ENCODE measurements at places on chromosomes 2 and 18.

DNA sequence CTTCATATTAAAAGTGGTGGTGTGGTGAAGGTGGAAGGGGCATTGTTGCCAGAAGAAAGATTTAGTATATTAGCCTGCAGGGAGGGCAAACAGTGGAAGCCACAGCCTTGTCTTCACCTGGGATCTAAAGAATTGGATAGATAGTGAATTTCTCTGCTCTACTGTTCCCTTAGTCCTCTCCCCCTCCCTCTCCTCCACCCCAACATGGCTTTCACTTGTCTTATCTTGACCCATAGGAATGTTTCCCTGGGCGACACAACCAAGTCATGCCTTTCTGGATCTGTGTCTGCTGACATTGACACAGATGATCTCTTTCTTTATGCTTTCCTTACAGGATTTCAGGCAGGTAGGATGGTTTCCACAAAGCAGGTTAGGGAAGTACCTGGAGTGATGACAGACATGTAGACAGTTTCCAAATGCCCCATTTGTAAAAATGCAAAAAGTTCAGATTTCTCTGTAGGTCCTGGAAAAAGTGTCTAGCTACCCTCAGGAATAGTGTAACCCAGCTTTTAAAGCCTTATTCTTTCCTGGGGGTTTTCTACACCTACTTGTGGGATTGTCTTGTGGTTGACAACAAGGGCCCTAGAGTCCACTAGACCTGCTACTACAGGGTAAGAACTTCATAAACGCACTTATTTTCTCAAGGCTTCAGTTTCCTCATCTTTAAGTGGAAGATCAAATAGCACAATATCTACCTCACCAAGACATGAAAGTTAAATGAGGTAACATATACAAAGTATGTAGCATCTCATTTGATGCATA is 184.2 kb upstream of the SP5 start:
- no peak for DNase-seq

- no peak for DNase-seq
Measured at GRCh38 chr2:64586883-64587481, 62.9 kb downstream of the AFTPH start.

DNA sequence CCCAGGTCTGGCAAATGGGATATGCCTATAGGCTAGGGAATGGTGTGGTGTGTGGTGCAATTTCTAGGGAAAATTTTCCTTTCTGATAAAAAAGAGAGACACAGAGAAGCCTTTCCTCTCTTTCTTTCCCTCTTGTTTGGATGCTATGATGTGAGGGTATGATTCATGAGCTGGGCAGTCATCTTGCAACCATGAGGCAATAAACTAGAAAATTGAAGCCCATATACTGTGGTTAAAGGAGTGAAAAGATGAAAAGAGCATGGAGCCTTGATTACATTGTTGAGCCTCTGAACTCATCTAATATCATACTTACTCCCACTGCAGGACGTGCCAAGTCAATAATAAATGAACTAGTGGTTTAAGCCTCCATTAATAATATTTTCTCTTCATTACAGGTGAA is 215.6 kb downstream of the HAUS1 start:
- DNase-seq = no peak

- DNase-seq = no peak
Measured at GRCh38 chr2:7077660-7078267, 160.6 kb downstream of the RNF144A start.

DNA sequence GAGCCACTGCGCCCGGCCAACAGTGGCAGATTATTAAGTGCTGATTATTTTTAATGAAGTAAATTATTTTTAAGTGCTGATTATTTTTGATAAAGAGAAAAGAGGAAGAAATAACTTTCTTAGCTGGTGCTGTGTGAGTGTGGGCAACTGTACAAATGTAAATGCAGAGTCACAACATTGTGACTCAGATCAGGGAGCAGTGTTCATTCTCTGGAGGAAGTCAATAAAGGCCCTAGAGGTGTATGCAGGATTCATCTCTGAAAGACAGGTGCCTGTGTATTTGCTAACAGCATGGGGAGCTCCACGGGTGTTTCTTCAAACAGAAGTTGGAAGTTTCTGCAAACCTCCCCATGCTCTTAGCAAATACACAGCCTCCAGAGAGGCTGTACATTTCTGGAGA is 6.2 kb downstream of the KRTCAP3 start:
- DNase-seq = no peak

DNA sequence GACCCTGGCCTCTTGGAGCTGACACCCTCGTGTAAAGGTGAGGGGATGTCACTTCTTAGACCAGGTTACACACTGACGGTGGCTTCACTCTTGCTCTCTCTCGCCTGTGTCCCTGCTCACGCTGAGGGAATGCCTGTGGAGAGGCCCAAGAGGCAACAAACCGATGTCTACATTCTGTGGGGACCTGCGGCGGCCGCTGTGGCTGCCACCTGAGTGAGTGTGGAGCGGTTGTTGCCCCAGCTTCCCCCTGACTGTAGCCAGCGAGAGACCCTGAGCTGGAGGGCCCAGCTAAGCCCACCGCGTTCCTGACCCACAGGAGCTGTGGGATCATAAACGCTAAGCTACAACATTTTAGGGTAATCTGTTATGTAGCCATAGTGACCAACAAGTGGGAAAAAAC is 55.7 kb upstream of the ASAP2 start:
- no peak for DNase-seq

- no peak for DNase-seq
Measured at GRCh38 chr2:117825437-117825836, 10.9 kb downstream of the DDX18 start.

GRCh38 chr2:85308896-85309555 is 18.8 kb downstream of the TGOLN2 start:
- DNase-seq = no peak

GRCh38 chr2:222568865-222569264 is 87.0 kb downstream of the FARSB start:
- no peak for DNase-seq

- no peak for DNase-seq
Measured at GRCh38 chr2:47599171-47599570, 183.8 kb upstream of the MSH6 start.

DNA sequence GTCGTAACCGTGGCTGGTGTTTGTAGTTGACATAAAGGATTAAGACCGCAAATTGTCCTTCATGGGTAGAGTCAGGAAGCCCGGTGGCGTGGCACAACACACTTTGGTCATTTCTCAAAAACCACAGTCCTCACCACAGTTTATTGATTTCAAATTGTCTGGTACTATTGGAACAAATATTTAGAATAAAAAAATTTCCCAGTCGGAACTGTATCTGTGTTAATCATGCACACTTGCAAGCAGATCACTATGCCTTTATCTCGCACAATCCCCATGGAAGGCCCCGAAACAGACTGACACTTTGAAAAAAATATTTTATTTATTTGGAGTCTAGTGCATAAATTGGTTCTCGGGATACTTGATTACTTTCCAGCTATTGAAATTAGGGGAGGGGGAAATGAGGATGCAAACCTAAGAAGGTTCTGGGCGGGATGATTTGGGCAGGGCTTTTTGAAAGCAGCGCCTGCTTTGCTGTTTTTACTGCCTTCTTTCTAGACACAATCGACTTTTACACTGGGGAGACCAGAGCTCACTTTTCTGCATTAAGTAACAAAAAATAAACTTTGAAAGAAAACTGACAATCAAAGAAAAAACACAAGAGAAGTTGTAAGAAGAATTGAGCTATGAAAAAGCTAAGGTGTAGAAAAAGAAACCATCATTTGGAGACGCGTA is 15.4 kb upstream of the HOXD1 start:
- DNase-seq = no peak

DNA sequence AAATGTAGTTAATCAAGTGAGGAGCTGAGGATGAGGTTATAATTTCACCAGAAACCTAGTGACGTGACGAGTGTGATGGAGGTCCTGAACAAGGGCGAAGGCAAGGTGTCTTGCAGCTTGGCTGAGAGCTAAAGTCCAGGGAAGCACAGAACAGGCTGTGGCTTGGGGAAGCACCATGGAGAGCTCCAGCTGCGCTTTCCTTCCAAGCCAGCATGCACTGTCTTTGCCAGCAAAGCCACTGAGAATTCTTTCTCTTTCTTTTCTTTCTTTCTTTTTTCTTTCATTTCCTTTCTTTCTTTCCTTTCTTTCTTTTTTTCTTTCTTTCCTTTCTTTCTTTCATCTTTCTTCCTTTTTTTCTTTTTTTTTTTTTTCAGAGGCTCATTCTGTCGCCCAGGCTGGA is 239.3 kb downstream of the FBXO15 start:
- DNase-seq = no peak

- DNase-seq = no peak
Measured at GRCh38 chr2:174233771-174234275, 14.5 kb downstream of the OLA1 start.

DNA sequence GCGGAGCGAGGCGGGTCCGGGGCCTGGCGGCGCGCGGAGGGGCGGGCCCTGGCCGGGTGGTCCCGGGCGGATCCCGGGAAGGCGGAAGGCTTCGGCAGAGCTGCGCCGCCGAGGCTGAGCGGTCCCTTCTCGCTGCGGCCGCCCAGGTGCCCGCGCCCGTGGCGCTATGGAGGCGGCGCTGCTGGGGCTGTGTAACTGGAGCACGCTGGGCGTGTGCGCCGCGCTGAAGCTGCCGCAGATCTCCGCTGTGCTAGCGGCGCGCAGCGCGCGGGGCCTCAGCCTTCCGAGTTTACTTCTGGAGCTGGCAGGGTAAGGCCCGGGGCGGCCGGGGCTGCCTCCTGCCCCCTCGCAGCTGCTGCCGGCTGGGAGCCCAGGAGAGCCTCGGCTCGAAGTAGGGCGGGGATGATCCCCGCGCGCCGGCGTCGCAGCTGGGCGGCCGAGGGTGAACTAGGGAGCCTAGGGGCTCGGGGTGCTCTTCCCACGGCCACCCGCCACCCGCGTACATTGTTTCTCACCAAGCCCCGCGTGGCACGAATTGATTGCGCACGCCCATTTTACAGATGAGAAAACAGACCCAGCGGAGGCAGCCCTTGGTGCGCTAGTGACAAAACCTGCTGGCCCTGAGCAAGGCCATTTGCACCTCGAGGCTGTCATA is at the start of gene SLC66A3:
Gene SLC66A3, plus strand, starts transcription at position 87 of the 655 bp plus-strand sequence. Its CDS starts 80 bp downstream, at position 167.
- DNase-seq = no peak

- DNase-seq = no peak
Measured at GRCh38 chr2:82879803-82880202, 1579.3 kb downstream of the SUCLG1 start.

- DNase-seq = no peak
Measured at GRCh38 chr2:136767030-136767429, 1.7 kb downstream of the THSD7B start.

- no peak for DNase-seq
Measured at GRCh38 chr18:58823412-58823811, 41.3 kb upstream of the ZNF532 start.

GRCh38 chr18:4453874-4454536 is 1.1 kb downstream of the DLGAP1 start:
- DNase-seq = no peak

DNA sequence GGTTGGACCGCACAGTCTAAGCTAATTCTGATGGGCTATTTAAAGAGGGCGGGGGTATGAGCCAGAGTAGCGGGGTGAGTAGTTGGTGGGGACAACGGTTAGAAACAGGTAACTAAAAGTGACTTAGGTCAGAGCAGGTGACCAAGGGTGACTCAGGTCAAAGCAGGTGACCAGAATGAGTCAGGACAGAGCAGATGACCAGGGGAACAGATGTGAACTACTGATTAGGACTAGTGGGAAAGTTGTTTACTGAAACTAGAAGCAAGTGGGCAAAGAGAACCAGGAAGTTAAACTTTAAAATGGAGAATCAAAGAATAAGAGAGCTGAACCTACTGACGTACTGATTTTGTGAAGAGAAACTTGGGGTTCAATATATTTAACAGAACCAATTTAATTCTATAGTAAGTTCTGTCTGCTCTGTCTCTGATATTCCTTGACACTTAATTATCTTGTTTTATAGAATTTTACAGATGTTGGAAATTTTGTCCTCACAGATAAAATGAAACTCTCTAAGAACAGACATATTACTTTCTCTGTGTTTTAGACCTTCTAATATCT is 7.8 kb upstream of the LRRTM1 start:
- DNase-seq = no peak

DNA sequence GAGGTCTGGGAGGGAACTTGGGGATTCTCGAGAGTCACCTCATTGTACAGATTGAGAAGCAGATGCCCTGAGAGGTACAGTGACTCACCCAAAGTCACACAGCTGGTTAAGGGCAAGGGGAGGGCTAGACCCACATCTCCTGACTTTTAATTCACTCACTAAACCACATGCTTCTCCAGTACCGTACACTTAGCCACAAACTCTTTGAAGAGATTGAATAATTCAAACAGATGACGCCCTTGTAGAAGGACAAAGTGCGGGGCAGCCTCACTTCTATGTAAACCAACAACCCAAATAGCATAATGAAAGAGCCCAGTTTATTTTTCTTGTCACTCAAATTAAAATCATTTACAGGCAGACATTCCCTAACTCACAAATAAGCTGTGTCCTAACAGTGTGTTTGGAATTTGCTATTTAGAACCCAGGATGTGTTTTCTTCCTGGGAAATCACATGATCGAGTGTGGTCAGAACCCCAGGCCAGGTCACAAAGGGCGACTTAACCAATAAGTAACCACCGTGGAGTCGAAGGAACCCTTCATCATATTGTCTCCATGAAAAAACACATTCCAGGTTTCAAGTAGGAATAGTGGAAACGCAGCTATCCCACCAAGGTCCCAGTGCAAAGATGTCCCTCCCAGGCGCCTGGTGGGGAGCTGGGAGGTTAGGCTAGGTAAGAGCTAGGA is 35.8 kb upstream of the PTPN4 start:
- no peak for DNase-seq

DNA sequence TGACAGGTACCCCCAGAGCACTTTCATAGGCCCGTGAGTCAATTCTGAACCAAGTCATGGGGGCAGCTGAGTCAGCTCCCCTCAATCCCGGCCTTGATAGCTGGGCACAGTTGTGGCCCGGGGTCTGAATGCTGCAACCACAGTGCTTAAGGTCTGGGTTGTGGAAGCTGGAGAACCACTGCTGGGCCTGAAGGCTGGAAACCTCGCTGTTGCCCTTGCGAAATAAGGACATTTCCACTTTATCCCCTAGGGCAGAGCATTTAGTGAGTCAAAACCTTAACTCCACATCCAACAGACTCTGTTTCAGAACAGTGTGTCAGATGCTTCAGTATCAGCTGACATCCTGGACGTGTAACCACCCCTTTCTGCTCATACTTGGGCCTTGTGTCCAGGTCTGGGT is 58.6 kb downstream of the SP110 start:
- DNase-seq = no peak

DNA sequence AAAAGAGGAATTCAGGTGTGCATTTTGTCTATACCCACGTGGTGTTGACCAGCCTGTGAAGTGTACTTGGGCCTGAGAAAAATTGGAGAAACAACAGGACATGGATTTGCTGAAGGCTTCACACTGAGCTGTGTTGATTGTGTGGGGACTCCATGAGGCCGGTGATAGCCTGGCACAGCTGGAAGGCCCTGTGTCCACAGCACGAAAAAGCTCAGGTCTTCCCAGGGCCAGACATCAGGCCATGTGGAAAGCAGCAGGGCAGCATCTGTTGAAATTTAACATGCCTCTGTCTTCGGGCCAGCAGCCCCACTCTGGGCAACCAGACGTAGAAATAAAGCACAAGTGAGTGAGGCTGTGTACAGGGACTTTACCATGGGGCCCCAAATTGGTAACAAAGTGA is 84.1 kb downstream of the HS6ST1 start:
- no peak for DNase-seq
